Activated CD4-positive, alpha-beta memory T cell treated with anti-CD3 and anti-CD28 coated beads, Interleukin-2, amount 10 ng/mL, durations not matched to agents 7 days and 5 days (primary cell): ENCODE measurements at places on chromosomes 2 and 18.
A peak's percentile ranks its signal among the peaks of the same experiment; 100 is the strongest.

DNA sequence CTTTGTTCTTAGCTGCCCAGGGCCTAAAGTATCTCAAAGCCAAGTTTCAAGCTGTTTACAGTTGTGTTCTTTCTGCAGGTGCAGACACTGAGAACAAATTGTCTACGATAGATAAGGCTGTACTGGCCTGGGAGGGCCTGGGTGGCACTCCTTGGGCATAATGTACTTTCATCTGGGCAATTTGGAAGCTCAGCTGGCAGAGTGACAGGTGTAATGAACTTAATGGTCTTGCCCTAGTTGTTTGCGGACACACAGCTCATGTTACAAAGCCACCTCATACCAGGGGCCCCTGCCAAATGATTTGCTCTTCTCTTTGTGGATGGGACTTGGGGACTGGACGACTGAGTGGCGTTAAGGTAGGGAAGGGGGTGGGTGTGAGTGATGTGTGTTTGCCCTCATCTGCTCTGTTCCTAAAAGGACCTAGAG lies 4.3 kb downstream of the LDLRAD4 start:
- no peak for DNase-seq

- no peak for DNase-seq
These were observed 38.4 kb upstream of the ERCC3 start for GRCh38 chr2:127332335-127332734.

- DNase-seq = no peak
These were observed 204.5 kb downstream of the ZFP36L2 start for GRCh38 chr2:43021791-43022509.

GRCh38 chr2:17373741-17374140 lies 144.5 kb downstream of the RAD51AP2 start:
- no peak for DNase-seq

DNA sequence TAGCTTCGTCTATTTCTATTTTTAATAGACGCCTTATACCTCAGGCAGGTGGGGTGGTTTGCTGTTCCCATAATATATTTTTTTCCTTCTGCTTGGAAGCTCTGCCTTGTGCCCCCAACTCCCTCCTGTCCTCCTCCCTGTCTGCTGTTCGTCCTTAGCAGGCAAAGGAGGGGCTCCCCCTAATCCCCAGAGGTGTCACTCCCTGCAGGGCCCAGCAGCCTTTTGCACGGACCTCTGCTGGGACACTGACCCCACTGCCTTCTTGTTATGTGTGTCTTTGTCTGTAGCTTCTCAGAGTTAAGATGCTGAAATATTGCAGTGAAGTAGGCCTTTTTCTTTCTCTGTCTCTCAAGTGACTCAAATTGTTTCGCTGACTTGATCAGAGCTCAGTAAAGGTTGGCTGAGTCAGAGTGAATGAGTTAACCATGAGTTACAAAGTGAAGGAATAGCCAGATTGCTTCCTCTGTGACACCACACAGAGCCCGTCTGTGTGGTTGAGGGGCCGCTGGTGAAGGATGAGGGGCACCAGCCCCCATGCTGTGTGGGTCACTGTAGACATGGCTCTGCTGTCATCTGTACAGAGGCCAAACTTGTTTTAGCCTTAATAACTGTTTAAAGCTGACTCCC lies 47.7 kb downstream of the PRKCE start:
- DNase-seq = no peak

- no peak for DNase-seq
These were observed 38.8 kb downstream of the LBH start for GRCh38 chr2:30270166-30270565.

DNA sequence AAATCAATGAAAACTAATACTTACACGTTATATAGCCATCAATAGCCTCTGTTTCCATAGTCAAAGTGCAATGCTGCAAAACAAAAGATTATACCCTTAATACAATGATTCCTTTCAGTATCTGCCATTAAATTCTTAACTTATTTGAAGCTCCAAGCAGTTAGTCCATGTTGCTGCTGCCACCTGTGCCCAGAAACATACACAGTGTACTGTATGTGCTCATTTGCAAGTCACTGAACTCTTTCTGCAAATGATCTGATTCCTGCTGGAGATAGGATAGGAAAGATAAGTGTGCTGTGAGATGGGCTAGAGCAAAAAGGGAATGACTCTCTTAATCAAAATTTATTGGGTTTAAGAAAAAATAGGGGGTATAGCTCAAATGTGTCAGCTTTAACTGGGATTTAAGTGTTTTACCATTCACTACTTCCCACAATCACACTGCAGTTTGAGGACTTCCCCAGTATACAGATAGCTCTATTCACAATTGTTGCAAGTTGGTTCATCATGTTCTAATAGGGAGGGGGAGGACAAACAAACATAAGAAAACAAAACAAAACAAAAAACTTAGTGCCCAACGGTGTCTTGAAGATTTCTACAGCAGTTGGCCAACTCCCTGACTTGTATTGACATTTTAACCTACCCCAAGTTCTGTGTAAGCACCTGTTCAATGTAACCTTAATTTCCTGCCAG lies 2.7 kb downstream of the IKZF2 start:
- DNase-seq = no peak

GRCh38 chr18:36297417-36298125 lies at the start of gene FHOD3:
Gene FHOD3, plus strand, starts transcription at chr18:36297713. Its CDS starts 123 bp downstream, at chr18:36297836.
- DNase-seq = no peak

DNA sequence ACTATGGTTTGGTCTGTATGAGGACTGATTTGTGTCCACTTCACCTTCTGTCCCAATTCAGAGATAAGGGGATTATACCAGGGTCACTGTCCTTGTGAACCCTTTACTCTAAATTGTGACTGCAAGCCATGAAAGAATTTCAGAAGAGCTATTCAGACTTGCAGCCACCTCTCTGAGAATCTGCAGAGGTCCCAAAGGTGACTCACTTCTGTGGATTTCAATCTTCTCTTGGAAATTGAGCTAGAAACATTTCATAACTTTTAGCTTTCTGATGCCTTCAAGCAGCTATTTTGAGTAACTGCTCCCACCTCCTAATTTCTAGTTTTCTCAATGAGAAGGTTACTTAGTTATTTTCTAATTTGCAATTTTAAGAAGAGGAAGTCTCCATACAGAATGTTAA lies 1242.4 kb upstream of the ACVR2A start:
- no peak for DNase-seq

GRCh38 chr2:189506514-189506976 lies 65.3 kb downstream of the WDR75 start:
- DNase-seq = no peak

- DNase-seq = no peak
These were observed 34.3 kb downstream of the PXDN start for GRCh38 chr2:1709946-1710560.

DNA sequence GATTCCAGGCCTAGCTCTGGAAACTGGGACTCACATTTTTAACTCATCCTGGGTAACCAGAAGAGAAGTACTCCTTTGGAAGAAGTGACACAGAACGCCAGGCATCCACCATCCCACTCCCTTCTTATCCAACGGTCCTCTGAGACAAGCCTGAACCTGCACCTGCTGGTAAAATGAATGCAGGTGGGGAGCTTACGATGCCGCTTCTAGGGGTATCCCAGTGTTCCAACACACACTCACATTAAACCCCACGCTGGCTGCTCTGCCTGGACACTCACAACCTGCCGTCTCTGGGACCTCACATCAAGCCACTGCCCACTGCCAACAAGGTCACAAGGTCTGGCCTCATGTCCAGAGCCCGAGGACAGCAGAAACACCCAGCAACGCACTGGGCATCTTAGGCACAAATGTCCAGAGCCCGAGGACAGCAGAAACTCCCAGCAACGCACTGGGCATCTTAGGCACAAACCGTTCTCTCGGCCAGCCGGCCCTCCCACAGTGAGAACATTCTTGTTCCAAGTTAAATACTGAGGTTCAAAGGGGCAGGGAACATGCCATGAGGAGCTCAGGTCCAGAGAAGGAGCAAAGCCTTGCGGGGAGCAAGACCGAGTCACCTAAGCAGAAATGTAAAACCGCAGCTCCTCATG lies 9.9 kb downstream of the SLC66A2 start:
- no peak for DNase-seq

DNA sequence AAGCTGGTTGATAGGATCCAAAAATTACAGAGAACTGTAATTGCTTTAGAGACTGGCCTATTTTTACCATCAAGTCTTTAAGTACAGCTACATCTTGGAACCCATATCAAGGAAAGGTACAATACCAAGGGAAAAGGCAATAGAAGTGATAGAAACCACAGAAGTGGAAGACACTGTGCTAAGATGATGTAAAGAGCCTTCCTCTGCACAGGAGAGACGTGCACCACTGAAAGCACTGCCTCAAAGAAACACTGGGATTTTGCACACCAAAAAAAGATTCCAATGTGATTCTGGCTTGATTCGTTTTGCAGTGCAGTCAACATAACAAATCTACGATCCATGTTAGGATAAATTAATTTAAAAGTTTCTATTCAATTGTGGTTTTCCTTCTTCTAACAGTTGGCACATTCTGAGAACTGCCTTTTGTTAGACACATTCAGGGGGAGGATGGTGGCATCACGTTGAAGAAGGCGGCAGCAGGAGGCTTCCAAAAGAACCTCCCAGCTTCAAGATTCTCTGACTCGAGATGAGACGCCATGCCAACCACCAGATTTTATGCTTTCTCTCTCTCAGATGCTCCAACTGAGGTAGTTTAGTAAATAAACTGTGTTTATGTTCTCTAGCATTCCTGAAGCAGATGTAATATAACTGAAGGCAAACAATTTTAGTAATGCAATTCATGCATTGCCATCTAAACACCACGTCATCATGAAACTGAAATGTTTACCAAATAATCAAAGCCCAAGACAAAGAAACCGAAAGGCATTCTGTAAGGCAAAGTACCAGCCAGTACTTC lies 102.9 kb downstream of the BCL2 start:
- DNase-seq = peak; percentile 49

DNA sequence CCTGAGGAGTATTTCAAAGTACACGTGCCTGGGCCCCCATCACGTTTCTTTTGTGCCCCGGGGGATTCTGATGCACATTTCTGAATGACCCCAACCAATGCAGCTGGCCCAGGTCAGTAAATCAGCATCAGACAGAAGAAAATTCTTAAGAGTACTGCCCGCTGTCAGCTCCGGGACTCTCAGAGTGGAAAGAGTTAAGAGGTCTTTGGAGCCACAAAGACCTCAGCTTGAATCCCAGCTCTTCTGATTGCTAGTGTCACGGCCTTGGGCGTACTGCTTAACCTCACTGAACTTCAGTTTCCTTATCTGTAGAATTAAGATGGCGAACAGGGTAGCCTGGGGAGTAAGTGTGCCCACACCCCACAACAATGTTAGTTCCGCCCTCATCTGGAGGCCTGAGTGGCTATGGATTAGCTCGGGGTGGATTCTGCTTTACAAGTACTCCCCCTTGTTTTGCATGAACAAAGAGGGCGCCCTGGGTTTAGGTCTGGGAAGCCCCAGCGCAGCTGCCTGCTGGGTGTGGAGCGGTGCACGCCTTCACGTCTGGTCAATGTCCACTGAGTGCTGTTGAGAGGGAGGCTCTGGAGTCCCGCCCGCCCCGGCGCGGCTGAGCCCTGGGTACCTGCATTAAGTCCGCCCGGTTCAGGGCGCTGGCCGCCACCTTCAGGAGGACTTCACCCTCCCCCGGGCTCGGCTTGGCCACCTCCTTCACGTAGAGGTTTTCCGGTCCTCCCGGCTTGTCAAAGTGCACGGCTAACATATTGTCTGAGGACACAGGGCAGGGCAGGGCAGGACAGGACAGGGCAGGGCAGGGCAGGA lies 858 bp downstream of the TP53I3 start:
- peak; percentile 58 for DNase-seq

DNA sequence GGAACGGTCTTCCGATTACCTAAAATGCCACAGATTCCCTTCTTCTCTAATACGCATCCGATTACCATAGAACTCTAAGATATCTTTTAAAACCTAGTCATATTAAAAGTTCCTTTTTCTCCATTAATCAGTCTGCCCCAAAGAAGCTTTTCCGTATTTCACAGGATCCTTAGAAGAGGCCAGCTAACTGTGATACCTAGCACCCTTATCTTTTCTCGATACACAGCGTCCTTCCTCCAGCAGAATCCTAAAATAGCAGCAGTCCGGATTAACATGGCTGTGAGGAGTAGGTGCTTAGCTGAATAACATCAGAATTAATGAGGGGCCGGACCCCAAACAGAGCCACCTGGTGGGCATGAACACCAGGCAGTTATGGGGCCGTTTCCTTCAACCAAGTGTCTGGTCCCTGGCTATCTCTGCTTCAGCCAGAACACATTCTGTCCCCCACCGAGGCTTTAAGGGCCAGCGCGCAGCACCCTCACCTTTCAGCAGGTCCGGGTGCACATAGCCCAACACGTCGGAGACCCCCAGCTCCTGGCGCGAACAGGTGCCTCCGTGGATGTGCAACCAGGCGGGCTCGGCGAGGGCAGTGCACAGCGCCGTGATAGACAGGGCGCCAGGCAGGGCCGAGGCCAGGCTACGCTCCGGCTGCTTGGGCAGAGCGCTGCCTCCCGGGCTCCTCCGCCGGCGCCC lies 995 bp downstream of the TMEM127 start:
- DNase-seq = peak; percentile 47

GRCh38 chr2:121663434-121663833 lies 14.2 kb upstream of the CLASP1 start:
- DNase-seq = no peak

DNA sequence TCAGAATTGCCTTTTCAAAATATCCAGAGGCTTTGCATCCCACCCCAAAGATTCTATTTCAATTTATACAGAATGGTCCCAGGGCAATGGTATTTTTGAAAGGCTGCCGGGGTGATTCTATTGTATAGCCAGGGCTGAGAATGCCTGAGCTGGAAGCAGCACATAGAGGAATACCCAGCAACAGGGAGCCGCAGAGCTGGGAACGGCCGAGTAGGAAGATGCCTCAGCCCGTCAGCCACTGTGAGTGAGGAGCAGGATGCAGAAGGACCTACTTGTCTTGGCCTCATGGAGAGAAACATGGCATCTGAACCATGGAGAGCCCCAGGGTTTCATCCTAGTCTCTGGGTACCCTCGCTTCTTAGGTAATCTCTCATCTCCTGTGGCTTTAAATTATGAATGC lies 170.8 kb upstream of the FHL2 start:
- DNase-seq = no peak
